ENCODE measurements at places on chromosomes 7 and 10.
A peak's percentile ranks its signal among the peaks of the same experiment; 100 is the strongest.

- DNase-seq: no peak
These were observed 180.0 kb upstream of the ANK3 start for GRCh38 chr10:60569681-60570080.

DNA sequence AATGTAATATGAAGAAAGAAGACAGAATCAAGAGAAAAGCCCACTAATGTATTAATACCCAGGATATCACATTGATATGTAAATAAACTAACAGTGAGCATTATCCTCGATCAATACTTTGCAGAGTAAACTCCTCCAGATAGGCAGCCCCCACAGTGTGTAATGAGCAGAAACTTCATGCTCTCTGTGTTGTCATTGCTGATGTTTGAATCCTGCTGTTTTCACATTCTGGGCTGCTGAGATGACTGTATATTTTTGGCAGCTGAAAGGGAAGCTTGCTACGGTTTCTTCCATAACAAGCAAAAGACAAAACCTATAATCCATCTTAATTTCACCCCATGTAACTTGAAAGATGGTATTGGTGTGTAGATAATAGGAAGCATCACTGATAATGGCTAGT lies 15.3 kb upstream of the THSD7A start:
- DNase-seq: no peak

- no peak for DNase-seq
These were observed 246.9 kb upstream of the MKLN1 start for GRCh38 chr7:131080754-131081153.

DNA sequence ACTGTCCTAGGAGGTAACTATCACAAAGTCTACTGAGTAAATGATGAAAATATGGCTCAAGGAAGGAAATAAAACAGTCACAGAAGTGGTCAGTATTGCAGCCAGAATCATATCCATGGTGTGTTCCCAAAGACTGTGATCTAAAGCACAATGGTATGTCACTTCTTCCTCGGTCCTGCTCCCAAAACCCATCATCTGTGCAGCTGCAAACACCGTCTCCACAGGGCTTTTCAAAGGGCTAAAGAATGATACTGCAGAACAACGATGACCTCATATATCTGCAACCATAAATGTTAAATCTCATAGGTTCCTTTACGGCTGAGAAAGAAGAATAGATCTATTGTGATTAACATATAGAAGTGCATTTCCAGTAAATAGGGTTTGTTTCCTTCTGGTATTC lies 465.0 kb downstream of the GRID1 start:
- DNase-seq: no peak

DNA sequence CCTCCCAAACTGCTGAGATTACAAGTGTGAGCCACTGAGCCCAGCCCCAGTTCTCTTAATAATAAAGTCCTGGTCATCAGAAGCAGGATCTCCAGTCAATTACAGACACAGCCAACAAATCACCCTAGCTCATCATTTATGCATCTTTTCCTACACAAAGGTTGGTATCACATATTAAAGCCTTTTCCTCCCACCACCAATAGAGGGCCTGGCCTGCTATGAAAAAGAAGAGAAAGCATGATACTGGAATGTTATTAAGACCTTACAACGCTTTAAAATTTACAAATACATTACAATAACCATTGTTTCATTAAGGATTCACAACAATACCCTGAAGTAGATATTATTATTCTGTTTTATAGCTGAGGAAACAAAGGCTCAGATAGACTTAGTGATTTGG lies 25.9 kb downstream of the VAX1 start:
- DNase-seq: no peak

- no peak for DNase-seq
These were observed 537.4 kb downstream of the CNTNAP2 start for GRCh38 chr7:146654048-146654447.

DNA sequence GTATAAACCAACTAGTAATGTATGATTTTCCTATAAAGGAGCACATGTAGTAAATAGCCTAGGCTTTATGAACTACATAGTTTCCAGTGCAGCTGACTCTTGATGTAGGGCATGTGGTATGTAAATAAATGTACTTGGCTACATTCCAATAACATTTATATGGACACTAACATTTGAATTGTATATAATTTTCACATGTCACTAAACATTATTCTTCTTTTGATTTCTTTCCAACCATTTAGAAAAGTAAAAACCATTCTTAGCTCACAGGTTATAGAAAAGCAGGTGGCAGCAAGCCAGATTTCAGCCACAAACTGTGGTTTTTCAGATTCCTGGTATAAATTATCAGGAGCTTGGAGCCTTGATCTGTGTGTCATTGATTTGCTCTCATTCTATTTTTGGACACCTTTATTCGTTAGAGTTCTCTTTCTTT lies 1182.0 kb downstream of the CNTNAP2 start:
- DNase-seq: peak; percentile 78

DNA sequence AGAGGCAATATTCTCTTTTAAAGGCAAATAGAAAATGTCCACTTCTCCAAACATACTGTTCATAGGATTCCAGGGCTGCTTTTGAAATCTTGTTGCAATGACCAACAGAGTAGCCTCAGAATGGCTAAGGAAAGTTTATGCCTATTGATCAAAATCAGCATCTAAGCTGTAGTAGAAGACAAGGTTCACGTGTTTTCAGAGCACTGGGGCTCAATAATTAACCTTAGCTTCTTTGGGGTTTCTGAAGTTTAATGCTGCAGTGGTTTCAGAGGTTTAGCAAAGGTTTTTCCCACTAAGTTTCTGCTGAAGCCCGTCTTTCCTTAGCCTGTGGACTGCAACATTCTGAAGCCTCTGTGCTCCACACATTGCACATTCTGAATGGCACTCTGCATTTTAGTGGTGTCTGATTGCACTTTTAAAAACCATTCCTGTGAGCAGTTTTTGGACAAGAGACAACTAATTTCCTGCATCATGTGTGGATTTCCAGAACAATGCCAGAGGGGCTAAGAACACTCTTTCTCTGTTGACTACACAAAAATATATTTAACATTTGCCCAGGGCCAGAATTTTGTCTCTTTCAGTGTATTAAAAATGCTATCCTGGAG lies 342.5 kb downstream of the PTEN start:
- no peak for DNase-seq

- no peak for DNase-seq
These were observed 1.5 kb downstream of the SRI start for GRCh38 chr7:88218429-88218745.

DNA sequence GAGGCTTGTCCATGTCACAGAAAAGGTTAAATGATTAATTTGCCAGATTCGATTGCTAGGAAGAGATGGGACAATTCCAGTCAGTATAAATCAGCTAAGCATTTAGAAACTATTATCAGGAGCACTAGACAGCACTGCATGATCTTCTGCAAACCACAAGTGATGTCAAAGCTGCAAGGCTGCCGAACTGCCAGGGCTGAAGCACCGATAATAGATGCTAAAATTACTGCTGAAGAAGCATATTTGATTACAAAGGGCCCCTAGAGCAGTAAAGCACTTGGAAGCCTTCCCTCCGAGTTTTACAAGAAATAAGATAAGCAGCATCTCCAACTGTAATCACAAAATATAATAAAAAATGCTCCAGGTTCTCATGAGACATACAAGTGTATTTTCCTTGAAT lies 40.6 kb downstream of the RNLS start:
- DNase-seq: no peak

GRCh38 chr7:20796500-20796899 lies 9.8 kb upstream of the SP8 start:
- no peak for DNase-seq

DNA sequence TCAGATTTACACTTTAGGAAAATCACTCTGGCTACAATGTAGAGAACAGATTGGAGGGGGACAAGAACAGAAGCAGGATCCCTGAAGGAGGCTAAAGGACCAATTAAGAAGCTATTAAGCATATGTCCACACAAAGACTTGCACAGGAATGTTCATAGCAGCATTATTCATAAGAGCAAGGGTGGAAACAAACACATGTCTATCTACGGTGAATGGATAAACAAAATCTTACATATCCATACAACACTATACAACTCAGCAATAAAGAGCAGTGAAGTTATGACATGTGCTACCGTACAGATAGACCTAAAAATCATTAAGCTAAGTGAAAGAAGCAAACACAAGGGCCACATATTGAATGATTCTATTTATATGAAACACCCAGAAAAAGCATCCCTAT lies 10.4 kb downstream of the CHCHD3 start:
- no peak for DNase-seq

Measured in NCI-H1105 (cell line).